ENCODE measurements at places on chromosomes 2 and 18.

- no peak for DNase-seq
Observed at GRCh38 chr2:130963196-130963848, 126.6 kb downstream of the ARHGEF4 start.

DNA sequence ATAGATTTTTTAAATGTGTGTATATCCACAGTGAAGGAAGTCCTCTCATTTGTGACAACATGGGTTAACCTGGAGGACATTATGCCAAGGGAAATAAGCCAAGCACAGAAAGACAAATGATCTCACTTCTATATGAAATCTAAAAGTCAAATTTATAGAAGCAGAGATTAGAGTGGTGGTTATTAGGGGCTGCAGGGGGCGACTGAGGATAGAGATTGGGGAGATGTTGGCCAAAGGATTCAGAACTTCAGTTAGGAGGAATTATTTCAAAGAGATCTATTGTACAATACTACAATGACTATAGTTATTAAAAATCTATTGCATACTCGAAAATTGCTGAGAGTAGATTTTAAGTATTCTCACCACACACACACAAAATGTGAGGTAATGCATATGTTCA is 252.4 kb upstream of the SLC39A10 start:
- DNase-seq: no peak

DNA sequence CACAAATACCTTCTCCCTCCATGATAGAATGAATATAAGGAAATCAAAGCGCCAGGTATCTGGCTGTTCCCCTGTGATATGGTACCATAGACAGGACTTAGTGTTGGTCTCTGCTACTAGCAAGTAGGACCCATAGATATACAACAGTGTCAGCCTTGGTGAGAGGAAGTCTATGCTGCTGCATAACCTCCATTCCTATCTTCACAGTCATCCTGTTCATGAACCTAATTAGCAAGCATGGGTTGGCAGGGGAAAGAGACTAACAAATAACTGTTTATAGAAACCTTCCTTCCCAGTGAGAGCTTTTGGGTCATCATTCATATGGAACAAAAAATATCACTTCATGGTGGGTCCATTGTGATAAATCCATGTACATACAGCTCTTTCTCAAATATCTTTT is 188.9 kb upstream of the FAM98A start:
- no peak for DNase-seq

- DNase-seq: no peak
Observed at GRCh38 chr2:46344706-46345105, 47.5 kb downstream of the EPAS1 start.

DNA sequence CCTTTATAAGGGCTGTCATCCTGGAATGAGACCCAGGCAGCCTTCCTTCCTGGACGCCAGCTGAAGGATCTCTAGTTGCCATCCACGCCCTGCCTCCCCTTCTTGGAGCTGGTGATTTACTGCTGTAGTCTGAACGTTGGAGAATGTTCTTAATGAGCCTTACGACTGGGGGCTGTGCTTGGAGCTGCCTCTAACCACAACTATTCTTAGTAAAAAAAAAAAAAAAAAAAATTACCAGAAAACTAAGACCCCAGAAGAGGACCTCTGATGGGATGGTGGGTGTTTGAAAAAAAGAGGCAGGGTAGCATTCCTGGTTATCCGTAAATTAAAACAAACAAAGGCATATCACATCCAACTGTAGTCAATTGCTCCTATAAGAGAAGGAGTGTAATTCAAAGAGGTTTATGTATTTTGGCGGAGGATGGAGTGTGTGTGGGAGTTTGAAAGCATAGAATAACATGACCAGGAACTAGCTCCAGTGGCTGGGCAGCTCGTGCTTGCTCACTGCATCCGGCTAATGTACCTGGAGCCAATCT is 105.4 kb downstream of the QPCT start:
- DNase-seq: no peak

- DNase-seq: no peak
Observed at GRCh38 chr2:110865188-110865587, 132.8 kb downstream of the ACOXL start.

- DNase-seq: no peak
Observed at GRCh38 chr2:151795646-151796240, 32.5 kb downstream of the ARL5A start.

DNA sequence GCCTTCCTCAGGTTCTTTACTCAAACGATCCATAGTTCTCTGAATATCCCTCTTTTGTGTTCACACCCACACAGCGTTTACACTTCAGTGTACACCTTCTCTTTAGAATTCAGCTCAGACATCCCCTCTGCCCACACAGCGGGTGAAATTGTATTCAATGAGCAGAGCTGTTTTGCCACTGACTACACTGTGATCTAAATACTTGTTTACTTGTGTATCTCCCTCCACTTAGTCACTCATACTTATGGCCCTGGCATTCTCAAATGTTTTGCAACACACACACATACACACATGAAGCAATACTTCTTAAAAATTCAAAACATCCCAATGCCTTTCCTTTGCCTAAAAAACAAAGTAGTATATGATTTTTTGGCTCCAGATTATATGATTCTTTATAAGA is 297.1 kb downstream of the TMX3 start:
- no peak for DNase-seq

GRCh38 chr2:173881886-173882285 is 83.3 kb downstream of the SP3 start:
- DNase-seq: no peak

DNA sequence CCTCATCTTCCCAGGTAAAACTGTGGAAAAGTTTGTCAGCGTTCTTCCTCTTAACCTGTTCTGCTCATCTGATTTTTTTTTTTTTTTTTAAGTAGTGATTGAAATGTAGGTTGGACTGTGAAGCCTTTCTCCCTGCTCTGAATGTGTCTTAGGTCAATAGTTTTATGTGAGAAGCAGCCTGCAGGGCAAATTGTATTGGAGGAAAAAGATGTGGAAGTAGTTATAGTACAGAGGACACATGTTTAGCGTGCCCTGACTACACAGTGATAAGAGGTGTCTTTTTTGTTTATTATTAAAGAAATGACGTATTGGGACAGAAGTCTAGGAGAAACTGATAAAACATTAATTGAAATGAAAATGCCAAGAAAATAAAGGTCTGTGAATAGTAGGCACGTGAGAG is 1.5 kb downstream of the MTA3 start:
- DNase-seq: no peak
